ENCODE measurements at places on chromosomes 7 and 10. TPM values are rescaled to one million over a fixed set of nuclear protein-coding genes. Genes with fewer than 3 reads are reported as not detected.

PRF1 gene
- 0.05 TPM for total RNA-seq

SMNDC1 gene
- 52.6 TPM for total RNA-seq

CALHM1 gene
- not detected for total RNA-seq

PRDX3 gene
- total RNA-seq: 247 TPM

MSMB gene
- total RNA-seq: not detected

SH2D4B gene
- 0.13 TPM for total RNA-seq

PRSS1 gene
- total RNA-seq: not detected

PRPS1L1 gene
- not detected for total RNA-seq

PDAP1 gene
- 192 TPM for total RNA-seq

TMEM254 gene
- total RNA-seq: 21.3 TPM

MRPS16 gene
- 162 TPM for total RNA-seq

All from A549 treated with dexamethasone at 1 μM for 4 hours (cell line).